ENCODE measurements at places on chromosomes 4 and X.

DNA sequence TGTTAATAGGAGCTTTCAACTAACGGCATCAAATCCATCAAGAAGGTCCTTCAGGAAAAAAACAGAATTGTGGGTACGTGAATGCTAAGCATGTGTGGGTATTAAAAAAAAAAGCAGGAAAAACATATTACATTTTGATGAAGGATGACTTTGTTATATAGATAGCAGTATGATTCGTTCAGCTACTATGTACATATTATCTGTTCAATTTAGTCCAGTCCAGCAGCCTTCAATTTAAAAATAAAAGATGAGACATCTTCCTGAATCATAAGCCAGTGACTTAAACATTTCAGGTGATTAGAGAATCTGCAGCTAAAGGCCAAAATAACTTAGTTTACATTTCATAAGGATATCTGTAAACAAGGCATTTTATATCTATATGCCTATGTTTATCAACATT is 63.4 kb downstream of the LCORL start:
- DNase-seq: no peak

- DNase-seq: no peak
Measured at GRCh38 chr4:99507762-99508161, 3.1 kb upstream of the C4orf17 start.

DNA sequence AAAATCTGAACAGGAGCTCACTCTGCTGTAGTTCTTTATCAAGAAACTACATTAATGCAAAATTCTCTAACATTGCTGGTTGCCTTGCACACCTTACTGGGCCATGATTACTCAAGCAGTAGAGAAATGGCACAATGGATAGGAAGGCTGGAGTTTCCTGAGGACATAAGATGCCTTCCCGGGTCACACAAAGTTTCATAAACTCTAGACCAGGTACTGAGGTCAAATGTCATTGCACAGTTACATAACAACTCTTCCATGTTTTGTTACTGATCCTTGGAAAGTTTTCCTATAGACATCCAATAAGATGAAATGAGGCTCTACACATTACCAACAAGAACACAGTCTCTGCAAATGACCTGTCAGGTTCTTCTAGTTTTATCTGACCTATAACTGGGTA is 9.9 kb downstream of the TEC start:
- DNase-seq: no peak

GRCh38 chr4:116374815-116375214 is 710.6 kb downstream of the TRAM1L1 start:
- DNase-seq: no peak

- DNase-seq: no peak
Measured at GRCh38 chrX:100409610-100410590, at the start of gene PCDH19. PCDH19 (minus strand) TSS chrX:100410273; CDS start chrX:100408597, 1,676 bp downstream.

DNA sequence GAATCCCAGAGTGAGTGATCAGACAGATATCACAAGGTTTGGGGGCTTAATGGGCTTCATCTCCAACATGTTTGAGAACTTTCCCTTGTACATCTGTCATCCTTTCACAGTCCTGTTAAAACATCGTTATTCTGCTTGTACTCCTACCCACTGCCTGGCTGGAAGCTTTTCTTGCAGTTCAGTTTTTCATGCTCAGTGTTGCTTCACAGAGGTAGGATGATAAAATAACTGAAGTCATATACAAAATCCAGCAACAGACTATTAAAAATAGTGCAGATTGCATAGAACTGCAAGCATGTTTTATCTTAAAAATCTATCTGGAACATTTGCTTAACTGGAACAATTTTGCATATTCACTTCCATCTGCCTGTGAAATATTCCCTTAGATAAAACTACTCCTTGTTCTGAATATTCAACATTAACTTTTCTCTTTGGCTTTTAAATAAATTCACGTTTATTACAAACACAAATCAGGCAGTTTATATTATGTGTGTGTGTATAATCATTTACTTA is 579.6 kb upstream of the IGFBP7 start:
- DNase-seq: no peak

DNA sequence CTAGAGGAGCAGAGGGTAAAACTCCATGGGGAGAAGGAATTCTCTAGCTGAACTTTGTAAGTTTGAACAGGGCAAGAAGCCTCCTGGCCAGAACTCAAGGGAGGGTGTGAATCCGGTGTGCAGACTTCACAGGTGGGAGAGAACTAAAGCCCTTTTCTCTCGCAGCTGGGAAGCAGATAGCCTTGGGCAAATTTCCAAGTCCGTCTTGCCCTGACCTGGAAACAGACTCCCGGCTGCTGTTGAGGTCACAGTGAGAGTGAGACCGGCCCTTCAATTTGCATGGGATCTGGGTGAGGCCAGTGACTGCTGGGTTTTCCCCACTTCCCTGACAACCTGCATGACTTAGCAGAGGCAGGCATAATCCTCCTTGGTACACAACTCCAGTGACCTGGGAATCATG is 94.5 kb upstream of the ZNF827 start:
- no peak for DNase-seq

- no peak for DNase-seq
Measured at GRCh38 chr4:139374251-139374650, 72.0 kb upstream of the NDUFC1 start.

GRCh38 chrX:143632625-143633410 is 3.1 kb downstream of the SLITRK4 start:
- no peak for DNase-seq

- no peak for DNase-seq
Measured at GRCh38 chr4:38647101-38647819, 16.7 kb upstream of the KLF3 start.

DNA sequence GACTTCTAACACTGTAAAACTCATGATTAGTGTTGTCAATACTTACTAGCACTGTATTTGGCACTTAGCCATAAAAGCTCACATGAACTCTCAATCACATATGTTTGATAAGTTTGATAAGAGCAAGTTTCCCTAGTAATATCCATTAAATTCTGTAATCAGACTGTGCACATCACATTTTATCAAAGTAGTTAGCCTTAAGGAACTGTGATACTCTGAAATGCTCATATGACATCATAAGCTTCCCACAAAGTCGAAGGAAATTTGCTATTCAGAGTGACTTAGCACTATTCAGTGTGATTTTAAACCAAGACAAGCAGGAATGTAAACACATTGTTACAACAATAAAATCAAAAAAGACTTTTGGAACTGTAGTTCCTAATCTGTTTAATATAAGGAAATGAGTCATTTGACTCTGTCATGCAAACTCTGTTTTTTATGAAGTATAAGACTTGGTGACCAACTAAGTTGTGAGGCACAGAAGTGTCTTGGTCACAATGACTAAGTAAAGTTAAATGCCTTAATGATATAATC is 6.7 kb downstream of the SLC7A11 start:
- no peak for DNase-seq

DNA sequence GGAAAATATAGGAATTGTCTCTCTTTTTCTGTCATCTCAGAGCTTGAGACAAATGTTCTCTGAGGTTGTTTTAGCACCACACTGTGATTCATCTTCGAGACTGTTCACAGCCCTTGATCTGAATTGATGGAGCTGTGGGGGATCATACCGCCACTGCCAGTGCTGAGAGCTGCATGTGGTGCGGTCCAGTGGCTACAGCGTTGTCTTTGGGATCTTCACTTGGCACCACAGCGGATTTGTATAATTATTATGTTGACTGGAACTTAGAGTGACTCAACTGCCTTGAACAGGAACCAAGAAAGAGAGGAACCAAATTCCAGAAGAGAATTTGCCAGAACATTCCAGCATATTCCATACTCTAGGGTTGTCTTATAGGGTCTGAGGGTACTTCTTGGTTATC is 29.1 kb downstream of the TBL1X start:
- DNase-seq: no peak

- no peak for DNase-seq
Measured at GRCh38 chr4:30399476-30399875, 320.7 kb upstream of the PCDH7 start.

DNA sequence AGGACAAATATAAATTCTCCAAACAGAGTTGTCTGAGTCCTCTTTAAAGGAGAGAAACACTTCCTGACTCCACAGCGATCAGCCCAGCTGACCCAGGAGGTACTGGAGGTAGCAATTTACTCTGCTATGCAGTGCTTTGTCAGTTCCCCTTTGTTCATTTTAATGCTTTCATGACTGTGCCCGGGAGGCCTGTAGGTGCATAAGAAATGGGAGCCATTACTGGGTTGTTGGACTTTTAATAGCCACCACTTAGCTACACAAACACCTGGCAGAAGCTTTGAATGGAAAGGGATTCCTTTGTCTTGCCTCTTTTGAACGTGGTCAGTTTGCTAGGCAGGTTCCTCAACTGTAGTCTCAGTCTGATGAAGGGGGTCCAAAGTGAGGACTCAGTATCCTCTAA is 59.0 kb upstream of the AFF2 start:
- no peak for DNase-seq

DNA sequence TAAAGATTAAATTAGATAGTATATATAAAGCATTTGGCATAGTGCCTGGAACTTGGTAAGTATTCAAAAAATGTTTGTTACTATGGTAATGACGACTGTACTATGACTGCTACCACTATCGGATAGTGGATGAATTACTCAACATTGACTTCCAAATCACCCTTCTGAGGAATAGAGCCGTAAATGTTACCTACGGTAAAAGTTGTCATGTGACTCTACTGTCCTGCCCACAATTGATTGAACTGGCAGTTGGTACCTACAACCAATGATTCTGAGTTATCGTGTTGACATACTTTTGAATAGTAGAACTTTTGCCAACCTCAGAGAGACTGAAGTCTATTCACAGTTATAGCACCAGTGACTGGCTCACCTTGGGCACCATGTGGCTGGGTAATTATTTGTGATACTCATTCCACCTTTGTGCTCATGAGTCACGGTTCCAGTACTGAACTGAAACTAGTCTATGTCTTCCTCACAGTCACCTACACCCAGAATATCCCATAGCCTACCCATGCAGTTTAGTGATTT is 185.5 kb upstream of the PITX2 start:
- no peak for DNase-seq

- no peak for DNase-seq
Measured at GRCh38 chr4:140138428-140138827, 15.6 kb downstream of the MAML3 start.

DNA sequence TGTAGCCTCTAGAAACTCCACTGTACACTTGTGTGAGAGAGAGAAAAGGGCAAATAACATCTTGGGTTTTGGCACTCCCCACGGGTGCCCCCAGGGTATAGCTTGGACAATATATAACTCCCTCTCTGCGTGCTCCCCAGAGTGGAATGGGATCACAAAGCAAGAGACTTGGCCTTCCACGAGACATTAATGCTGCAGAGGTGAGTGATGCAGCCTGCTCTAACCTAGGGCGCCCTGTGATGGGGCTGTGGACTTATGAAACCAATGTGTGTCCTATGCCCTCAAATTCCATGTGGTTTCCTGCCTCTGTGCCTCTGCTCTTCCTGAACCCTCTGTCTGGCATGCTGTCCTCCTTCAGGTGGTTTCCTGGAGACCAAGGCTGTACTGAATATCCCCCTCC is 22.0 kb upstream of the FAM9C start:
- no peak for DNase-seq

GRCh38 chr4:120331486-120332370 is 265.1 kb upstream of the MAD2L1 start:
- no peak for DNase-seq

GRCh38 chr4:126604268-126604867 is 1028.4 kb upstream of the INTU start:
- no peak for DNase-seq

DNA sequence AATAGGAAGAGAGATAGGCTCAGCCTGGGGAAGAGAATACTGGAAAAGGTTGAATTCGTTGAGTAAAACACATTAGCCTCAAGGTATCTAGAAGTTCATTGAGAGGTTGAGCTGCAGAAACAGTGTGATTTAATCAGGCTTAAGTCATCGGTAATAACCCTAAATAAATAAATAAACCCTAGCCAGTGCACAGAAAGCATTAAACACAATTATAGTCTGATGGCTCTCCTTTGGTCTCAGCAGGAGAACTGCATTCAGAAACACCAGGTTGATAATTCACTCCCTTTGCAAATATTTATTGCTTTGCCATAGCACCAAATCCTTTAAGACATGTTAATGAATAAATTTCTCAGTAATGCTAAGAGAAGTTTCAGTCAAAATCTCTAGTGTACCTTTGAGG is 9.6 kb downstream of the DCX start:
- no peak for DNase-seq

DNA sequence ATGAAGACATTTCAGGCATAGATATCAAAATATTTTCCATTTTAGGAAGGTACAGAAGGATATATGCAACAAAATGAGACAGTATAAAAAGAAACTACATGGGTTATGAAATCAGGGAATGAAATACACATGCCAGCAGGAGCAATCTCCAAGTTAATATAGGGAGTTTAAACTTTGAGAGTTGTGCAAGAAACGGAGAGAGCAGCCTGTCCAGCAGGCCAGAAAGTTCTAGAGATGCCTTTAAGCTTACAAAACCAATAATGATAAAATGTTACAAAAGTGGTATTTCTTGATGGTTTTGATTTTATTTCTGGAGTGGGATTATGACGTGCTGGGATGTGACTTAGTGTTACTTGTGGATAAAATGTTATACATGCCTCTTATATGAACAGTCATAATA is 2047.9 kb downstream of the ARAP2 start:
- no peak for DNase-seq

DNA sequence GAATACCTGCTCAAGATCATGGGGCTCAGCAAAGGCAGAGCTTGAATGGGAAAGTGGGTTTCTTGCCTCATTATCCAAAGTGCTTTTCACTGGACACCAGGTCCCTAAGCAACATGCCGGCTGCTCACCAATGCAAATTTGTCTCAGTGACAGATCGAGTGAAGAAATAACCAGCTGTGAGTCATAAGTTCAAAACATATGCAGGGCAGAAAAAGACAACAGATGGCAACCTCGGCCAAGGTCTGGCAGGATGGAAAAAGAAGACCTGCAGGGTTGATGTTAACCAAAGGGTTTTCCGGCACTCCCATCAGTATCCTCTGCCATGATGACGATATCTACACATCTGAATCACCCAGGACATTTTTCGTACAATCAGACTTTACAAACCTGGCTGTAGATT is 124.1 kb downstream of the AFAP1 start:
- DNase-seq: no peak

DNA sequence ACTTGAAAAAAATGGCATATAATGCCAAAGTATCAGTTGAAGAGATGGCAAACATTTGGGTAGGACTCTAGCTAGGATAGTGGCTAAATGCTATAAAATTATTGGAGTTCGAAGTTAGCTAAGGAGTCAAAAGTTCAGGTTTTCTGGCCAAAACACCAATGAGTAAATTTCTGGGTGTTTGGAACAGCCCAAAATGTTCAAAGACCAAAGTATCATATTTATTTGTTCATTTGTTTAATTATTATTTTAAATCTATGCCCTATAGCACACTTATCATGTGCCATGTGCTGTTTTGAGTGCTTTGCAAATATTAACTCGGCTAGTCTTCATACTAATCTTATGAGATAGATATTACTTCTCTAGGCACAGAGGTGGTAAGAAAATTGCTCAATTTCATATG is 285.5 kb downstream of the TEX13C start:
- DNase-seq: no peak

DNA sequence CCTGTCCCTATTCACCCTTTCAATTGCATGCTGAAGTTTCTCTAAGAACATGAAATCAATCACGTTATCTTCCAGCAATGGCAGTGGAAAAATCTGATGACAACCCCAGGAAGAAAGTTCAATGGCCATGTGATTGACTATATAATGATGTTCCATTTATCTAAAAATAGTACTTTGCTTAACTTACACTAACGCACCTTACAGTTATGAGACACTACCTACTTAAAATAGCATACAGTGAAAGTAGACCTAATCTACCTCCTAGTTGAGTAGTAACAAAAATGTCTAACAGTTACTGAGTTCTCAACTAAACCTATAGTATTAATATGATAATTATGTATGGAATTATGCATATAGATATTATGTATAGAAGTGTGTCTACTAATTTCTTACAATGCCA is 28.6 kb upstream of the PGM2 start:
- DNase-seq: no peak

- DNase-seq: no peak
Measured at GRCh38 chr4:110062166-110062565, 136.2 kb downstream of the ELOVL6 start.

Measured in activated T-helper 1 cell treated with anti-CD3 and anti-CD28 coated beads, Interleukin-2, amount 50 U/mL, for 16 hours (primary cell).